ENCODE measurements at places on chromosomes 2 and 18.

DNA sequence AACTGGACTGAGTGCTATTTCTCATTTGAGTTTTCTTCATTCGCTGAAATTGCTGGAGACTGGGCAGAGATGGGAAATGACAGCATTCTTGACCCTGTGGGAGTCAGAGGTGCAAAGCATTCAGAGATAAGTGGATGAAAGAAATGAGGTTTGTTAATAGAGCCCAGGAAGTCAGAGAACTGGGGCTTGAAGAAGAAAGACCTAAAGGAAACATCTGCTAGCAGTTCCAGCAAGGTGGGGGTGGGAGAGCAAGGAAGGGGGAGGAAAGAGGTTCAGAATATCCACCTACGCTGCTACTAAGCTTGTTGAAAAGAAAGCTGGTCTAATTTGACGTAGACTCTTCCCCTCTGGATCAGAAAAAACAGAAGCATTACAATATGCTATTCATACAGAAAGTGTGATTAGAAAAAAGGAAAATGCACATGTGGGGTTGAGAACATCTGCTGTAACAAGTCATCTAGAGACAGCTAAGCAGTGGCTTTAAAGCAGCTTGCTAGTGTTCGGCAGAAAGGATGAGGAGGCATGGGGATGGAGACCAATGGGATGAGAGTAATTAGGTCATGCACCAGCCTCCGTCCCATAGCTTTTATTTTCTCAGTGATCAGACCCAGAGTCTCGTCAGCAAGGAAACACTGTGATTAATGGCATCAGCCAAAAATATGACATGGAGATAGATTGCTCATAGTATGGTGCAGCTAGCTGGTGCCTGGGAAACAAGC is 29.7 kb downstream of the NAB1 start:
- DNase-seq: peak; percentile 59

- no peak for DNase-seq
Observed at GRCh38 chr2:129876541-129876940, 102.9 kb upstream of the RAB6C start.

GRCh38 chr2:39408351-39409136 is 28.5 kb downstream of the MAP4K3 start:
- no peak for DNase-seq

GRCh38 chr2:51111532-51111931 is 79.6 kb upstream of the NRXN1 start:
- no peak for DNase-seq

- no peak for DNase-seq
Observed at GRCh38 chr2:45678791-45679348, 27.4 kb downstream of the PRKCE start.

GRCh38 chr2:226330206-226330605 is 469.4 kb downstream of the IRS1 start:
- no peak for DNase-seq

DNA sequence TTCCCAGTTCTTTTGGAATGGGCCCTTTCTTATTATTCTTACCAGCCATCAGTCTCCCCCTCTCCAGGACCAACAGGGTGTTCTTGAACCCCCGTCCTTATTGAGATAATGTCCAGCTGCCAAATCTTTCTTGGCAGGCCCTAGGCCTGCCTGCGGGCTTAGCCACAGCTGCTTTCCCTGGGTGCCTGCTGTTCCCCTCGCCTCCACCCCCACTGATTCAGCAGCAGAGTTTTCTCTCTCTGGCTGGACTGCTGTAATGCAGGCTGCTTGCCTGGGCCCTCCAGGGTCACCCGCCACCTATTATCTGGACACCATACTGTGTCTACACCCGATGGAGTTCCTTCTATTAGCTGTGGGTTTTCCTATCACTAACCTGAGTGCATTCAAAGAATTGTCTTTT is 395.4 kb upstream of the ATP5MC3 start:
- no peak for DNase-seq

GRCh38 chr2:133421516-133422324 is 146.5 kb downstream of the NCKAP5 start:
- DNase-seq: no peak

DNA sequence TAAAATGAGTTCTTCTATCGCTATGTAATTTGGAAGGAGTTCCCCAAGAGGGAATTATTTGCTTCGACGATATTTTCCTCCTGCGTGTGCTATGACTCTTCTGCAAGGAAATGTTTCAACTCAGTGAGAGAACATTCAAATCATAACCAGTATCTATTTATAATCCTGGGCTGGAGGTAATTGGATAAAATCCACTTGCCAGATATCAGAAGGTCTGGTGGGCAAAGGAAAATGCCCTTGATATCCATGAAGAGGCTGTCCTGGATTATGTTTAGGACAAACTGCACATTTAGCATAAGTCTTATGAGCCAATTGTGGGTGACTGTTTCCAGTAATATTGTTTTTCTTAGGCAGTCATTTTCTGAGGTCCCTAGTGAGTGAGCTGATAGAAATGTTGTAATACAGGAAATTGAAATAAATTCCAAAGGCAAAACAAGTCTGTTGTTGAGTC is 17.7 kb downstream of the RPIA start:
- DNase-seq: no peak

DNA sequence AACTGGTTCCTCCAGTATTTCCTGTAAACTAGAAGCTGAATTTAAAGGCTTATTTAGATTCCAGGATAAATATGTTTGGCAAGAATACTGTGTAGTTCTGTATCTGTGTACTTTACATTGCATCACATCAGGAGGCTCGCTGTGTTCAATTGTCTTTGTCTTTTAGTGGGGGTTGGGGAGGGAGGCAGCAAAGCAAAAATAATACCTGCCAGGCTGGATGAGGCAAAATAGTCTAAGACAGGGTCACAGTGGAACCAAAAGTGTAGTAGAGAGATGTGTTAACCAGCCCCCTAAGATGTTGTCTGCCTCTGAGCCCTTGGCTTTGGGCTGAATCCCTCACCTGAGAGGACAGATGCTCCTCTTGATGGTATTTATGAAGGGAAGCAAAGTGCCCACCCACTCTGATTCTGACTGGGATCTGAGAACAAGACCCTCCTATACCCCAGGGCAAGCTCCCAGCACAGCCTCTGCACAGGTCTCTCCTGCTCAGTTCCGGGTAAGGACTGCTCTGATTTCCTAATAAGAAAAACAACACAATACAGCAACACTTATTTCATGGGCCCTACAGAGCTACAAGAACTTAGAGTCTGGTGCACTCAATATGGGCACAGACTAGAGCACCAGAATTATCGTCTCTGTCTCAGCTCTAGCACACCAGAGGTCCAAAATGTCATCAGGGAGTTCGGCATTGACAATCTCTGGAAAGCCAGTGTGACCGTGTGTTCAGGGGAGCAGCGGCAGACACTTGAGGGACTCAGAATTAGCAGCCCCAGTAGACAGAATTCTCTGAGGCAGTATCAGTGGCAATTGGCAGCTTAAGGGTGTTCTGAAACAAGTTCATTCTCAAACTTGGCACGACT is 7.2 kb upstream of the AFTPH start:
- DNase-seq: no peak

- no peak for DNase-seq
Observed at GRCh38 chr2:142872882-142873724, 4.4 kb upstream of the KYNU start.

- peak; percentile 17 for DNase-seq
Observed at GRCh38 chr18:79246309-79247108, 149.2 kb upstream of the NFATC1 start.

DNA sequence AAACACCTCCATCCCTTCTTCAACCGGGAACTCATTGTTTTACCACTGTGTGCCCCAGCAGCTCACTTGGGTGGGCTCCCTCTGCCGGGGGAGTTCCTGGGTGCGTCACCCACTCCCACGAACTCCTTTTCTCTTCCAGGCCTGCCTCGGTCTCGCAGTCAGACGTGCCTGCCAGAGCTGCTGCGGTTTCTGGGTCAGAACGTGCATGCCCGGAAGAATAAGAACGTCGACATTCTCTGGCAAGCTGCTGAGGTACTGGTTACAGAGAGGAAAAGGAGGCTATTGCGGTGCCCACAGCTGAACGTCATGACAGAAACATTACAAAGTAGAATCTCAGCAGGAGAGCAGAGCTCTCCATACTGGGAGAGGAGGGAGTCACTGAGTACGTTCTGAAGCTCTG is 35.6 kb downstream of the COA5 start:
- DNase-seq: no peak

GRCh38 chr2:1993711-1994682 is 249.7 kb upstream of the PXDN start:
- no peak for DNase-seq

DNA sequence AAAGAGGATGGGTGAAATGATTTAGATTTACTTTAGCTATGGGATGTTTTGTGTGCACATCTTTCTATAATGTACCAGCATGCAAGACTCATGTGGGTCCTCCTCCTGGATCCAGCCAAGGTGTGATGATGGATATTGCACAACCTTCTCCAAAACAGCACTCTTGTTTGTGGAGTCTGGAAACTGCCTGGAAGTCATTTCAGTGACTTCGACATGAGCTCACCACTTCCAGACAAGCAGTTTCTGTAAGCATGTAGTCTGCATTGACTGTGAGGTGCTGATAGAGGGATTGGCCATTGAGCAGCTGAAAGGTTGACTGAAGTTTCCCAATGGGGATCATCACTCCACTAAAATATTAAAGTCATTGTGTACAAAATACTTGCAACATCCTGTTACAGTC is 154.0 kb downstream of the TRIB2 start:
- DNase-seq: no peak

GRCh38 chr2:190215620-190216019 is 104.0 kb downstream of the HIBCH start:
- DNase-seq: no peak

DNA sequence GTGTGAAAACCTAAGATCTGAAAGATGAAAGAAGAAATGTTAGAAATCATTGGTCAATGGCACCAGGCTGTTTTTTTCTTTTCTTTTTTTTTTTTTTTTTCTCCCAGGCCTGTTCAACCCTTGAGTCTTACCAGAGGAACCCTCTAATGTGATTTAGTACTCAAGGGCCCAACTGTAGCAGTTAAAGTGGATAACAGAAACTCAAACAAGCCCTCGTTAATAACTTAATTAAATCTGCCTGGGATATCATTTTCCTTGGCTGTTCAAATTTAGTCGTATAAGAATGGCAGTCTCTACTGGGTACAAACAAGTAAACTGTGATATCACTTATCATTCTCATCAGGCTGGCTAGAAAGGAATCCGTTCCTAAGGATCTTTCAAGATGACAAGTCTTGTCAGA is 16.5 kb downstream of the ARL4C start:
- no peak for DNase-seq

DNA sequence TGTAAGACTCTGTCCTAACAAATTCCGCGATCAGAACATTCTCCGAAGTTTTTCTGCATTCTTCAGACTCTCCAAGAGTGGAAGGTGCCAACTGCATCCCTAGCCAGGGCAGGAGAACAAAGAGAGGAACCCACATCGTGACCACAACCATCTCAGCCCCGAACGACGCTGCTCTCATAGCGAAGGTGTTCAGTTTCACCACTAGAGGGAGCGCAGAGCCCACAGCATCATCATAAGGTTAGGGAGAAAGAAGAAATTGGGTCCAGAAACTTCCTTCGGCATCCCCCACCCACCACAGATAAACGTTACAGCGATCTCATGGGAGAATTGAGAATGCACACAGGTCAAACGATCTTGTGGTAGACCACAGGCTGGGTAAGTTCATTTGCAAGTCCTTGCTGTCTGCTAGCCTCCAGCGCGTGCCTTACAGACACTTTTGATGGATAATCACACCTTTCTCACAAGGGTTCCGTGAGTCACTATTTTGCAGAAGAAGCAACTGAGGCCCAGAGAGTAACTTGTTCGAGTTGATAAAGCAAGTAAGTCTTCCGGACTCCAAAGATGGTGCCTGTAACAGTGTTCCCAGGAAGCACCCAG is 53.7 kb upstream of the ARL4C start:
- peak; percentile 71 for DNase-seq

- DNase-seq: no peak
Observed at GRCh38 chr2:150030436-150031190, 443.0 kb upstream of the MMADHC start.

- no peak for DNase-seq
Observed at GRCh38 chr2:45435316-45435715, 175.8 kb downstream of the SRBD1 start.

DNA sequence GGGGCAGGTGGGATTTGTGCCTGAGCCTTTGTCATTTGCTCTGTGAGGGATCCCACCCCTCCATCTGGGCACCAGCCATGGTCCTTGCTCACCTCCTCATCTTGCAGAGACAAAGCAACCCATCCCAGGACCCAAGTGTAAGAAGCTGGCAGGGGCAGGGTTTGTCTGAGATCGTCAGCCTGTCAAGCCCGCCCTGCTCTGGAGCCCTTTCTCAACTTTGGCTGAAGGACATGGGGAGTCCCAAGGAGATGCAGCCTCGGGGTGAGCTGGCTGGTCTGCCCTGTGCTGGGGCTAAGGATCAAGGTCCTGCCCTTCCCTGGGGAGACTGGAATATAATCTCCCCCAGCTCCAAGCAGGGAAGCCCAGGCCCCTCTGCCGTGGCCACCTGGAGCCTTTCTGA is 86.0 kb downstream of the CAPN13 start:
- DNase-seq: no peak

DNA sequence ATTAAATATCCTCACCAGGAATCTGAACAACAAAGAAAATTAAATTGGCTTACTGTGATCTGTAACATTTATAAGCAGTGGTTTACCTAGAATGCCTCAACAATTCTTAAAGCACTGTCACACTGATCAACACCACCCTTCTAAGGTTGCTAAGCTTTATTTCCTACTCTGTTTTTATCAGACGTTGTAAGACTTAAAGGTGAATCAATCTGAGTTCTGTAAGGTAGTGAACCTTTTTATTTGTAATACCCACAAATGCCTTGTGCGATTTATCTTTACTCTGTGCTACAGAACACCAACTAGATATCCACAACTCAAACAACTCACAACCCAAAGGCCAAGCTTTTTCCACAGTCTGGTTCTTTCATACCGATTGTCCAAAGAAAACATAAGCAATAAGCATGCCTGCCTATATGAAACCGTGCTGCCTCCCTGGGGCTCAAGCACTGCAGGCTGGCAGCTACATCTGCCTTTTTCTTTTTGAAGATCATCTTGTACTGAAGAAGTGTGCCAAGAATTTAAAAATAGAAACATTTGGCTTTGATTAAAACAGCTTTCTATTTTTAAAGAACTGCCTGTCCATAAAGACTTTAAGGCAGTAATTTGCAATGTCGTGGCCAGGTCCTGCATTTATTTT is 490.7 kb downstream of the NUP35 start:
- DNase-seq: no peak

DNA sequence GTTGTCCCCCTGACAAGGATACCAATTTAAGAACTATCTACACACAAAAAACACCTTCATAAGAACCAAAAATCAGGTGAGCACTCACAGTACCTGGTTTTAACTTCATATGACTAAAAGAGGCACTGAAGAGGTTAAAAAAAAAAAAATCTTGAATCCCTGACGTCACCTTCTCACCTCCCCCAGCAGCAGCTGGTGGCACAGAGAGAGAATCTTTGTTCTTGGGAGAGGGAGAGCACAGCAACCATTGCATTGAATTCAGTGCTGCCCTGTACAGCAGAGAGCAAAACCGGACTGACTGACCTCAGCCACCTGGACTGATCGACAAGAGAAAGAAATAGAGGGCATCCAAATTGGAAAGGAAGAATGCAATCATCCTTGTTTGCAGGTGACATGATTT is 566.0 kb downstream of the TMX3 start:
- no peak for DNase-seq

GRCh38 chr2:146119586-146119985 is 1599.7 kb upstream of the ZEB2 start:
- DNase-seq: no peak

- no peak for DNase-seq
Observed at GRCh38 chr18:61893309-61893970, 633 bp upstream of the RNF152 start.
